ENCODE measurements at places on chromosomes 5 and 9. TPM values are rescaled to one million over a fixed set of nuclear protein-coding genes. Genes with fewer than 3 reads are reported as not detected.

The JAKMIP2 gene
- total RNA-seq = 2.0 TPM

The CBY3 gene
- not detected for total RNA-seq

The MIGA2 gene
- total RNA-seq = 14.7 TPM

The INSL6 gene
- total RNA-seq = not detected
